Nucleus accumbens (tissue), 56 donors: ENCODE measurements at places on chromosomes 12 and 14.

GRCh38 chr14:68596211-68596610 lies 196.7 kb downstream of the ZFP36L1 start:
- no peak for DNase-seq

DNA sequence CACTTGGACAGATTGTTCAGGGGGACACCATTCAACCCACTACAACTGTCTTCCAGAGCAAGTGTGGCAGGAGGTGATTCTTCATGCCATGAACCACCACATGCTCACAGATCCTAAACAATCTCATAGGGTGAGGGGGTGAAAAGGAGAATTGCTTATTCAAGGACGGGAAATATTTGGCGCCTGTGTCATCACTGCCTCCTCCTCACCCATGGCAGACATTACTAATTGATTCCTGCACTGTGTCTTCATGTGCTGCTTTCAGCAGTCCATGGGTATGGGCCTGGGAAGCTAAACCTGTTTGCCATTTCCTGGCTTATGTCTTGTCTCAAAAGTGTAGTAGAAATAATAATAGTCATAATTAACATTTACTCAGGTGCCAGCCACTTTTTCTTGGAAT lies 31.3 kb downstream of the MMAB start:
- no peak for DNase-seq

DNA sequence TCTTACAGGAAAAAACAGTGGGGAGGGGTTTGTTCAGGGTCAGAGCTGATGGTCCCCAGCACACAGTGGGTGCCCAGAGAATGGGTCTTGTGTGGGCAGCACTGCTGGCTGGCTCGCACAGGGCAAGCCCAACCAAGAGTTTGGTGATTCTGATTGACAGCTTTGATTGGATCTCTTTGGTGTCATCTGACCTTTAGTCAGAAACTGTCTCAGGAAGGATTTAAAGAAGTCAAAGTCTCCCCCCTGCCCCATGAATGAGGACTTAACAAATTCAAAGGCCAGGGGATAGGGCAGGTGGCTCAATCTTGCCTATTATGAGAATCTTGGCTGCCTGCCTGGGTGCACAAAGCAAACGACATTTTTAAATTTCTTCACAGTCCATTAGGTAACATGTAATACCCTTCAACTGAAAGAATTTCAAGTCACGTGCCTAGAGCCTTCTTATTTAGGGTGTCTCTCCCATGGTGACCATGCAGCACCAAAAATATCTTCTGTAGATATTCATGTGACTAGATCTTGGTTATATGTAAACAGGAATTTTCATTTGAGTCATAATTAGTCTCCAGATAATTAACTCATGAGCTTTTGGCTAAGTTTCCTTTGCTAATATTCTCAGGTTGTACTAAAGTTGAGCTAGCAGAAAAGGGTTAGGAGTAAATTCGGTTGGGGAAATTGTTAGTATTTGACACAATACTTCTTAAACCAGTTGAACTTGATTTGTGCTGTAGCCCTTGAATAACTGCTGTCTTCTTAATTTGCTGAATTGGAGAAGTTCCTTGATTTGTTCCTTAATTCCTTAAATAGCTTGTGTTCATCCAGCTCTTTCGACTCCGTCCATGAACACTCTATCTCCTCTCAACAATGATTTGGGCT lies 54.5 kb upstream of the HECTD1 start:
- DNase-seq: no peak

DNA sequence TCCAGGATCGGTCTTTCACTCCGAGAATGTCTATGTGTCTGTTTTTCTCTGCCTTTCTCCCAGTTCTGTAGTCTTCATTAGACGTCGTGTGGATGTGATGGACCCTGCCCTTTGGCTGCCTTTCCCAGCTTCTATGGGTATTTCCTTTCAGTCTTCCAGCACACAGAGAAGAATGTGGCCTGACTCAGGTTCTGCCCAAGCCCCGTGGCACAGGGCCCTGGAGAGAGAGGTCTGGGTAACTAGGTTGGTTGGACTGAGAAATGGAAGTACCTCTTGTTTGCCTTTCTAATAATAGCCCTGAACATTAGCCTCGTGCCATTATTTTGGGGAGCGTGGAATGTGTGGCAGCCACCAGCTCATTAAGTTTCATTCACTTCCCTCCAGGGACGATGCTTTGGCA lies 3.8 kb downstream of the FOXJ2 start:
- DNase-seq: no peak

DNA sequence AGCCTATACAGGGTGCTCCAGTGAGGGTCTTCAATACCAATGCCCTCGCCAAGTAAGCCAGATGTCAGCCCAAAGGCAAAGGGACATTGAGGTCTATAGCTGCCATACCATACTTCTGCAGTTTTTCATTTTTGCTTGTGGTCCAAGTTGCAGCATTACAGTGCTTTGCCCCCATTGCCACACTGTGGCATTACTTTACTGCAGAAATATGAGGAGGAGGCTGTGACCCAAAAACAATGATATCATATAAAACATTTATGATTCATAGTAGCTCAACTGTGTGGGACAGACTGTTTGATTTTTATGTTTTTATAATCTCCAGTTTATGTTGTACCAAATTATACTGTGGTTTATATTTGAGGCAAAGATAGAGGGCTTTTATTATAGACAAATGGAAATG lies 64.1 kb downstream of the KIAA0586 start:
- DNase-seq: no peak

DNA sequence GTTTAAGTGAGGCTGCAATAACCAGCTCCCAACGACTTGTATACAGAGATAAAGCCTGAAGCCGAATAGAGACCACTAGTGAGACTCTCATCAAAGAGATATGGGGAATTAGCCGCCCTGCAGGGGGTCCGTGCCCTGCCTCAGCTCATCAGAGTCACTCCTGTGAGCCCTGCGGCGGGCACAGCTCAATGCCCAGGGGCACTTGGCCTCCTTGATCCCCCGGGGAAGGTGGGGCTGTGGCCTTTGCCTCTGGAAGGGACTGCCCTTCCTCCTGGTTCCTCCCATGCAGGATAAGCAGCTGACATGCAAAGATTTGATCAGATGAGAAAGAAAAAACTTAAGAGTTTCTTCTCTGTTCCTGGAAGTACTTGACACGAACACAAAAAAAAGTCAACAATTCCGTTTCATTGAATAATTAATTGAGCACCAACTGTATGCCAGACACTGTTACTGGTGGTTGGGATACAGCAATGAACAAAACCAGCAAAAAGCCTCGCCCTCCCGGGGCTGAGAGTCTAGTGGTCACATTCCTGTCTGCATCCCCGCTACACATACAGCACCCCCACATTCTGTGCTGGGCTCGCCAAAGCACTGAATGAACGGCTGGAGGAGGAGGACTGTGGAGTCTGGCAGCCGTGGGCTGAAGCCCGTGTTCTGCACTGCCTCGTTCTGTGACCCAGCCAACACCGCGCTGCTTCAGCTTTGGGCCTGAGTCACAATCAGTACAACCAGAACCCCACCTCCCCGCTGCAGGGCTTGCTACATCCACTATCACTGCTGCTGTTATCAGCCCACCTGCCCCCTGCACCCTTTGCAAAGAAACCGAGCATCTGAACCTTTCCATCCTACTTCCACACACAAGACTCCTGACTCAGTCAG lies 10.3 kb downstream of the TTC7B start:
- DNase-seq: no peak
